Mesothelial cell of epicardium (in vitro differentiated cells): ENCODE measurements at places on chromosomes 5 and 9.

GRCh38 chr9:18947892-18948339 is 85.1 kb downstream of the SAXO1 start:
- no peak for DNase-seq

DNA sequence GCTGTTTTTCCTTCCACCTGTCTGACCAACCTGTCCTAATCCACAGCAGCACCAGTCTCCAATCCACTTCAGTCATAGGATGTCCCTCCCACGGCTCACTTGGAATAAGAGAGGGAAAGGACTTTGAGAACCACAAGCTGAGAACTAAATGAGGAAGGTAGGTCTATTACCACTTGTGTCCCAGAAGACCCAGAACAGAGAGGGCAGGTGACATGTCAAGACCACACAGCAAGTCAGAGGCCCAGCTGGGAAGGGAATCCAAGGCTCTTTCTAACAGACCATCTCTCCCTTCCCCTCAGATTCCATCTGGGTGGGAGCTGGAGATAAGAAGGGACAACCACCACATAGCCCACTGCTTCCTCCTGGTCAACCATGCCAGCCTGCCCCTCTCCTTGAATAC is 14.6 kb downstream of the ANXA6 start:
- no peak for DNase-seq

- DNase-seq: no peak
These were observed 40.6 kb upstream of the CHD1 start for GRCh38 chr5:98969400-98969799.

- no peak for DNase-seq
These were observed 446.9 kb upstream of the GRIN3A start for GRCh38 chr9:102185371-102185770.

DNA sequence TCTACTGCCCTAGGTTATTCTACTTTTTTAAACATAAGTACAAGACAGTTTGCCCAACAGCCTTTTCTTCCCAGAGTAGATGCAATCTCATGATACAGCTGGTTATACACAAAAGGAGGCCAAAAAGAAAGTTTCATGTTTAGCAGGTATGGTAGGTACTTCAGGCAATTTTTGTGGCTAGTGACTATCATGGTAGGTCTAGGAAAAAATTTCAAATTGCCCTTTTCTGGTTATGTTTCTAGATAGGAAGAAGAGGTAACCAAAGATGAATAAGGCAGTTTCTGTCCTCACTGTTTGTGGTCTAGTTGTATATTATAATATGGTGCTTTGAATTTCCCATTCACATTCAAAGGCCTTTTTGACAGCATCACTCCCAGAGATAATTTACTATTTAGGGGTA is 19.7 kb downstream of the MEGF9 start:
- DNase-seq: no peak

DNA sequence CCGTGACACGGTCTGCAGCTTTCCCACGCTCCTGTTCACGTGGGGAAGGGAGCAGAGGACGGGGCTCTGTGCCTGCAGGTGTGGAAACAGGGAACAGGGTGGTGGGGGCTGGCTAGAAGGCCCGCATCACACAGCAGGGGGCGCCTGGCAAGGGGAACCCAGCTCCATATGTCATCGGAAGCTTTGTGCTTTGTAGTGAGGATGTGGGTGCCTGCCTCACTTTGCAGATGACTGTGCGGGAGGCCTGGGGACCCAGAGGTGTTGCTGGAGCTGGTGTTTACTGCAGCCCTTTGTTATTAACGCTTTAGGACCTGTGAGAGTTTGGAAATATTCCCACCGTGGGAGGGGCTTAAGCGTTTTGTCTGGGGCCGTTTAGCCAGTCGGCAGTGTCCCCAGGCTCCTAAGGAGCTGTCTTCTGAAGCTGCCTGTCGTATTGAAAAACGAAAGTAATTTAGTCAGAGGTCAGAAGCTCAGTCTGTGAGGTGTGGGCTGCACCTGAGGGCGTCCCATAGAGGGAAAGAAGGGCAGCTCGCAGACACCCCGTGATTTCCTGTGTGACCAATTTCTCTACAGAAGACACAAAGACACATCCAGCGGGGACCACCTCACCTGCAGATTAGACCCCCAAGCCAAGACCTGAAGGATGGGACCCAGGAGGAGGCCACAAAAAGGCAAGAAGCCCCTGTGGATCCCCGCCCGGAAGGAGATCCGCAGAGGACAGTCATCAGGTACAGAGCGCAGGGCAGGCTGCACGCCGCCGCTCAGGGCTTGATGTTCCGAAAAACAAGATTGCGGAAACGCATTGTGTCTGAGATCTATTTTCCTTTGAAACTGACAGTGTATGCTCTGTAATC is 9.1 kb downstream of the MAN1B1 start:
- DNase-seq: no peak

DNA sequence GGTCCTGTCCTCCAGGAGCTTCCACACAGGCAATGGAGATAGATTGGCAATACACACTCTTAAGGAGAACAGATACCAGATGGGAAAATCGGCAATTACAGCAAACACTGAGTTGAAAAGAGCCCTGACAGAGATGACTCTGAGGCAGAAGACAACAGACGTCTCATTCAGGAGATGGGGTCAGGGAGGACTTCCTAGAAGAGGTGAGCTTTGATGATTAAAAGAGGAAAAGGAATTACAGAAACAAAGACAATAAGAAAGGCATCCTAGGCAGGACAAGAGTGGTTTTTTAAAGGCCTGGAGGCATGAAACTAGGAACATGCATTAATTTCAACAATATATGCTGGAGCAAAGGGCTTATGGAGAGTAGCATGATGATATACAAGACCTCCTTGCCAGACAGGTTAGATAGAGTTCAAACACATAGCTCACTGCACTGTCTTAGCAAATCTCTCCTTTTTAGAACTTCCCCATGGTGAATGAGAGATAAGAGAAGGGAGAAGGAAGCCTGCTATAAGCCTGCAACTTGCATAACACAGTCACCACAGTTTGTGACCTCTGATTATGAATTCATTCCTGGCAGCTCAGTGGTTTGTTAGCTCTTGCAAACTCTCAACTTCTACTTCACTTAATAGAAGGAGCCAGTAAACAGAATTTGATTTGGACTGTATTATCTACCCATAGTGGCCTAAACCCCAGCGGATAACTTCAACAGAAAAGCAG is 48.5 kb downstream of the SIL1 start:
- DNase-seq: no peak

GRCh38 chr9:123866497-123866896 is 63.4 kb downstream of the DENND1A start:
- no peak for DNase-seq

DNA sequence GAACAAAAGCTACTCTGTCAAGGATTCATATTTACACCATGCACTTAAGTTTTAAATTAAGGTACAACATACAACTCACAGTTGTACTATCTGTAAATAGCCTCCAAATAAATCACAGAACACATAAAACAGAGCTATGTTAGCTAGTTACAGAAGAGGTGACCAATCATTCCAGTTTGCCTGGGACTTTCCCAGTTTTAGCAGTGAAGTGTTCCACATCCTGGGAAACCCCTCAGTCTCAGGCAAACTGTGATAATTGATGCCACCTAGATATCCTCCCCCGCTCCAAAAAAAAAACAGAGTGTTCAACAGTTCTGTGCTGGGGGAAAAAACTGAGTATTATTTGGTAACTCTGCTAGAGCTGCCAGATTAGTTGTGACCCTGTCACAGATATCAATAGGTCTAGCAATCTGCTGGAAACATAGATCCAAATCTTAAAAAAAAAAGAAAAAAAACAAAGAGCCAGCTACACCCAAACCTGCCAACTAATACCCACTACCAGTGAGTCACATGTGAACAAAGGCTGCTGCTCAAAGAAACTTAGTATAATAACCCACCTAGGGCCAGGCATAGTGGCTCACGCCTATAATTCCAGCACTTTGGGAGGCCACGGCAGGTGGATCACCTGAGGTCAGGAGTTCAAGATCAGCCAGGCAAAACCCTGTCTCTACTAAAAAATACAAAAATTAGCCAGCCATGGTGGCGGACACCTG is 5.7 kb downstream of the TBCA start:
- no peak for DNase-seq

GRCh38 chr5:68067976-68068603 is 147.5 kb upstream of the PIK3R1 start:
- DNase-seq: no peak

- no peak for DNase-seq
These were observed 202.7 kb downstream of the CD180 start for GRCh38 chr5:66993882-66994281.

GRCh38 chr5:132825834-132826391 is 4.5 kb downstream of the SHROOM1 start:
- no peak for DNase-seq

GRCh38 chr5:149826574-149826973 is 96.5 kb downstream of the PPARGC1B start:
- no peak for DNase-seq

DNA sequence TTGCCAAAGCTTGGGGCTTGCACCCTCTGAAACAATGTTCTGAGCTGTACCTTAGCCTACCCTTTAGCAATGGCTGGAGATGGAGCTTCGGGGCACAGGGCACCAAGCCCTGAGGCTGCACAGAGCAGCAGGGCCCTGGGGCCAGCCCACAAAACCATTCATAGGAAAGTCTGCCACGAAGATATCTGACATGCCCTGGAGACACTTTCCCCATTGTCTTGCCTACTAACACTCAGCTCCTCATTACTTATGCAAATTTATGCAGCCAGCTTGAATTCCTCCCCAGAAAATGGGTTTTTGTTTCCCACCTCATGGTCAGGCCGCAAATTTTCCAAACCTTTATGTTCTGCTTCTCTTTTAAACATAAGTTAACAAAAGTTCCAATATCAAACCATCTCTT is 105.7 kb downstream of the DTWD2 start:
- no peak for DNase-seq

- no peak for DNase-seq
These were observed 445.3 kb downstream of the NTRK2 start for GRCh38 chr9:85114799-85115198.

- DNase-seq: no peak
These were observed 141.6 kb downstream of the INSYN2B start for GRCh38 chr5:169838688-169839087.

DNA sequence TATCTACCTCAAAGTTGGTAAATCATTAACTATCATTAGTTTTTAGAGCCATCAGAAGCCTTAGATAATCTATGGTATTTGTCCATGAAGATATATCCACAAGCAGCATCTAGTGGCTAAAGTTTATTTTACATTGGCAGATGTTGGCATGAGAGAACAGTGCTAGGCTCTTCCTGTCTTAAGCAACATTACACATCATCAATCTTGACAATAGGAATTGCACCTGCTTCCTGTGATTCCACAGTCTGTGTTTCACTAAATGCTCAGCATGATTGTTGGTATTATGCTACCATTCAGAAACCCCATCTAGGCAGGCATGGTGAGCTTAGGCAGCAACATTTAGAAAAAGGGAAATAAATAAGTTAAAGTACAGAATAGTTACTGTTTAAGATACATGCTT is 246.6 kb downstream of the SLCO4C1 start:
- DNase-seq: no peak

- no peak for DNase-seq
These were observed 173.0 kb downstream of the MACROH2A1 start for GRCh38 chr5:135225856-135226560.

- no peak for DNase-seq
These were observed 548.4 kb downstream of the LRRC70 start for GRCh38 chr5:63127054-63127453.

GRCh38 chr5:127865273-127865672 is 162.1 kb downstream of the CCDC192 start:
- DNase-seq: no peak

GRCh38 chr5:59246145-59246869 is 647.2 kb downstream of the PDE4D start:
- no peak for DNase-seq

DNA sequence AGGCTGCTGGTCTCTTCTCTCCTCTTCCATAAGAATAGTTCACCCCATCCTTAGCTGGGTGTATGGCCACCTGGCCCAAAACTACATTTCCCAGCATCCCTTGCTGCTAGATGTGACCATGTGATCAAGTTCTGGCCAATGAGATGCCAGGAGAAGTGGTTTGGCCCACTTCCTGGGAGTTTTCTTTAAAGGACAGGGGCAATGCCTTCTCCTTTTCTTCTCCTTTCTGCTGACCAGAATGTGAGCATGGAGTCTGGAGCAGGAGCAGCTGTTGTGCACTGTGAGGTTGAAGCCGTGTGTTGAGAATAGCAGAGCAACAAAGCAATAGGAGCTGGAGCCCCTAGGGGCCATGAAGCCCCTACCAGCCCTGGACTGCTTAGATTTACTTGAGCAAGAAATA is 36.8 kb downstream of the C9orf50 start:
- no peak for DNase-seq

DNA sequence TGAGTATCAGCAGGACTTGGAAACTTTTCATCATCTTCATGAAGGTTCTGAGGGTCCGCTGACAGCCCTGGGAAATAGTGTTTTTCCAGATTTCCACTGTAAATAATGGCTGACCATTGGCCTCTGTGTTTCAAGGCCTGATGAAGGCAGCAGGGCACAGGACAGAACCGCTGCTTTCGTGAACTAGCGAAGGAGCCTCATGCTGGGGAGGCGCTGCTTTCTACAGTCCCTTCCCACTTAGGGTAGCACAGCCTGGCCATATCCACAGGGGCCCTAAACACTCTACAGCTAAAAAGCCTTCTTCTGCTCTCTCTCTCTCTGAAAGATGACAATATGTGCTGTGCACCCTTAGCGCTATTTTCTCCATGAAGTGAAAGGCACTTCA is 118.2 kb downstream of the MED27 start:
- no peak for DNase-seq

DNA sequence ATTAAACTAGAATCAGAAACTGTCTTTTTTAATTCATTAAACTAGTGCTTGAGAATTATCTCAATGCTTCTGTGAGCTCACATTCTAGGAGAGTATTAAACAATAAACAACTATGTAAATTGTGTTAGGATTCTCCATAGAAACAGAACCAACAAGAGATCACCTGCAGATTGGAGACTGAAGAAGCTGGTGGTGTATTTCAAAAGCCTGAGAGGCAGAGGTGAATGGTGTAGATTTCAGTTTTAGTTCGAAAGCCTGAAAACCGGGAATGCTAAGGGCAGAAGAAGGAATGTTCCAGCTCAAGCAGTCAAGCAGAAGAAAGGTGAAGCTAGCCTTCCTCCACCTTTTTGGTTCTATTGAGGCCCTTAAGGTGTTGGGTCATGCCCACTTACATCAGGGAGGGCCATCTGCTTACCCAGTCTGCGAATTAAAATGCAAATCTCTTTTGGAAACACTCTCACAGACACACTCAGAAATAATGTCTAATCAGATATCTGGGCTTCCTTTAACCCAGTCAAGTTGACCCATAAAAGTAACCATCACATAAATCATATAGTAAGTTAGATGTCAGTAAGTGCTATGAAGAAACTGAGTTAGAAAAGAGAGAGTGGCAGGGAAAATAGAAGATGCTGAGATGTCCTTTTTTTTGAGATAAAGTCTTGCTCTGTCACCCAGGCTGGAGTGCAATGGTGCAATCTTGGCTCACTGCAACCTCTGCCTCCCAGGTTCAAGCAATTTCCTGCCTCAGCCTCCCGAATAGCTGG is 291.5 kb downstream of the ARRDC3 start:
- no peak for DNase-seq
